NCI-H1436 (cell line): ENCODE measurements at places on chromosomes 2 and 18.
A peak's percentile ranks its signal among the peaks of the same experiment; 100 is the strongest.

- DNase-seq: no peak
These were observed 13.7 kb upstream of the GAL3ST2 start for GRCh38 chr2:241762933-241763369.

GRCh38 chr2:57330447-57330846, 716.2 kb upstream of the VRK2 start:
- no peak for DNase-seq

GRCh38 chr2:33726415-33726814, 127.3 kb upstream of the FAM98A start:
- no peak for DNase-seq

DNA sequence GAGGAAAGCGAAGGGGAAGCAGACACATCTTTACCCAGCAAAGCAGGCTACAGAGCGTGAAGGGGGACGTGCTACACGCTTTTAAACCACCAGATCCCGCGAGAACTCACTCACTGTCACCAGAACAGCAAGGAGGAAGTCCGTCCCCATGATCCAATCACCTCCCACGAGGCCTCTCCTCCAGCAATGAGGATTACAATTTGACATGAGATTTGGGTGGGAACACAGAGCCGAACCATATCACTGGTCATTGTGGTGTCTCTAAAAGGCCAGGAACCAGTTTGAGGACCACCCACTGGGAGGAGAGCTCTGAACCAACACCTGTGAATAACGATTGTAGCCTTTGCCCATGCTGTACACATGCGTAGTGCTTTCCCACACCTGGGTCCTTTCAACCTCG, 116.6 kb upstream of the FAM136A start:
- DNase-seq: no peak

DNA sequence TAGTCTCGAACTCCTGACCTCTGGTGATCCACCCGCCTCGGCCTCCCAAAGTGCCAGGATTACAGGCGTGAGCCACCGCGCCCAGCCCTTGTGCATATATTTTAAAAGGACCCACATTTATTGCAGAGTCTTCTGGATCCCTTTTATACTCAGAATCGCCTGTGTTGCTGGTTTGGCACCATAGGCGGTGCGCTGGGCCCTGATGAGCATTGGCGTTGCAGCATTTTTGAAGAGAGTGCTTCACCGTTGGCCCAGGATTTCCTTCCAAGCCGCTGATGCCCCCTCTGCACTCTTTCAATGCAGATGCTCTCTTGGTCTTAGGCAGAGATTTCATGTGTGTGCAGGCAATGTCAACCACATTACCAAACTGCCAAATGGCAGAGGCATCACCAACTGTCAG, 13.5 kb upstream of the TFCP2L1 start:
- no peak for DNase-seq

DNA sequence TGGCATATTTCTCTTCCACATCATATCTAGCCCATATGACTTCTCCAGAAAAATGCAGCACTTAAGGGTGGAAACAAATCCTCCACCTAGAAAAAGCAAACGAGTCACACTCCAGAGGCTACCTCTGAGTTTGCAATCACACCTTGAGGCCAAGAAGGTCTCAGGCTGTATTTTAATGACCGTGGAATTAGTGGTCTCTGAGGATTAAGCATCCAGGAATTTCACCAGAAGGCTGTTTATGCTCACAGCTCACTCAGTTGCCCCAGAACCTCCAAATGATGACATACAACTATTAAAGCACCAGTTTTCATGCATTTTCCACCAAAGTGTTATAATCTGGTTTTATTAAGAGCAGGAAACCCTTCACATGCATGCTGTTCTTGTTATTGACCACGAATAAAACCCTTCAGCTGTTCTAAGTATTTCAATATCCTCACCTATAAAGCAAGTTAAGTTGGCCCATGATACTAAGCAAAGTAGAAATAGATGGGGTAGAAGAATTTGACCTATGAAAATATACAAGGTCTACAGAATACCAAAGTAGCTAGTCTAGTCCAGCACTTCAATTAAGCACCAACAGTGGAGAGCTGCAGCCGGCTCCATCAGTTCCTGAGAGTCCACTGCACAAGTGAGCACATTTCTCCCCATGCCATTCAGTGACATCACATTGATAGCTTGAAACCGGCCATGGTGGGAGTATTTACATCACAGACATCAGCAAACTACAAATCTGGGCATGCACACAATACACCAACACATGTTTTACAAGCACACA, 39.5 kb upstream of the SLC14A1 start:
- no peak for DNase-seq

DNA sequence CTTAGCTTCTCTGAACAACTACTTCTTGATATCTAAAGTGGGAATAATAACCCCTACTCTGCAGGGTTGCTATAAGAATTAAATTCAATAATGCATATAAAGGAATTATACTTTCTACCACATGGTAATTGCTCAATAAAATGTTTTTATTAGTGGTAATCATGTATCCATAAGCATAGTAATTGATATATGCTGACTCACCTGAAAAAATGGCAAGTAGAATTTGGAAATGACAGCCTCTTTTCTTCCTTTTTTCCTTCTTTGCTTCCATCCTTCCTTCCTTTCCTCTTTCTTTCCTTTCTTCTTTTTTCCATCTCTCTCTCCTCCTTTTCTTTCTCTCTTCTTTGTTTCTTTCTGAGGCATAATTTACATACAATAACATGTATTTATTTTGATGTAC, 65.3 kb downstream of the DPP10 start:
- DNase-seq: no peak

- no peak for DNase-seq
These were observed 197.0 kb downstream of the STK39 start for GRCh38 chr2:168050377-168050776.

GRCh38 chr2:26900831-26901321, 52.9 kb downstream of the DPYSL5 start:
- DNase-seq: peak; percentile 42

GRCh38 chr2:177265824-177266817, 1.6 kb upstream of the NFE2L2 start:
- DNase-seq: no peak

GRCh38 chr2:114259389-114259788, 183.1 kb upstream of the DPP10 start:
- DNase-seq: no peak

- DNase-seq: no peak
These were observed 90.6 kb upstream of the WDR75 start for GRCh38 chr2:189350540-189351209.

GRCh38 chr18:13256444-13257305, 38.1 kb downstream of the LDLRAD4 start:
- peak; percentile 45 for DNase-seq

GRCh38 chr2:42060718-42061619, 13.1 kb downstream of the PKDCC start:
- DNase-seq: no peak

GRCh38 chr2:75222527-75222926, 23.2 kb upstream of the TACR1 start:
- DNase-seq: no peak

- no peak for DNase-seq
These were observed 27.2 kb upstream of the SATB2 start for GRCh38 chr2:199484927-199485326.

GRCh38 chr18:8197499-8197898, 411.7 kb upstream of the RAB12 start:
- no peak for DNase-seq

DNA sequence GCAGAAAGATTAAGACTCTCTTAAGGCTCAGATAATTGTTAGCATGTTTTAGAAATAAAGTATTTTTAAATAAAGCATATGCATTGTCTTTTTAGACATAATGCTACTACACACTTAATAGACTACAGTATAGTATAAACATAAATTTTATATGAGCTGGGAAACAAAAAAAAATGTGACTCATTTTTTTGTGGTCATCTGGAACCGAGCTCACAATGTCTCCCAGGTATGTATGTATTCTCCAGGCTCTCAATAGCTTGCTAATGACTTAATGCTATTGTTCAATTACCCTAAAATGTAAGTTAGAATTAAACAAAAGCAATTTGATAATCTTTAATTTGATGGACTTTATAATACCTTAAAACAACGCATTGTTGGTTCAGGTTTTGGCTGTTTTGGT, 167.2 kb downstream of the NUP35 start:
- no peak for DNase-seq

DNA sequence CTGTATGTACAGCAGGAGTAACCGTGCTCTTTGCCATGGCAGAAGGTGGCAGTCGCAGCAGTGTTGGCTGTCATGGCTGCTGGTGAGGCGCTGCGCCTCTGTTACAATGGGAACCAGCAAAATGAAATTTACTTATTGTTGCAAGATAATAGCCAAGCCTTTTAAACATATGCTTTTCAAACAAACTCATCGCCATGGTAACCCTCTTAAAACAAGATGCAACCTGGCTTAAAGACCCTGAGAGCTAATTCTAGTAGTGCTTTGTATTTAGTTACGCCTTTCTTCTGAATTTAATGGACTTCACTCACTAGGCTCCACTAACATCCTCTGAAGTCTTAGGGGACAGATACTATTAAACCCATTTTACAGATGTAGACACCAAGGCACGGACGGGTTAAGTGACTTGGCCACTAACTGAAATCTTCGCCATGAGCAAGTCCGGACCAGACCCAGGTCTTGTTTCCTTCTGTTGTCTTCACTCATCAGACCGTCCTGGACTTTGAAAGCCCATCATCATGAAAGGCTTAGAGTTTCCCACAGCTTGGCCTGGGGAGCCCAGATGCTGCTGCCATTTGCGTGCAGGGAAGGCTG, 111.6 kb upstream of the ODC1 start:
- DNase-seq: no peak

- DNase-seq: no peak
These were observed 25.2 kb upstream of the CDH20 start for GRCh38 chr18:61308004-61308403.

GRCh38 chr2:39689272-39689841, 23.6 kb downstream of the TMEM178A start:
- peak; percentile 30 for DNase-seq

DNA sequence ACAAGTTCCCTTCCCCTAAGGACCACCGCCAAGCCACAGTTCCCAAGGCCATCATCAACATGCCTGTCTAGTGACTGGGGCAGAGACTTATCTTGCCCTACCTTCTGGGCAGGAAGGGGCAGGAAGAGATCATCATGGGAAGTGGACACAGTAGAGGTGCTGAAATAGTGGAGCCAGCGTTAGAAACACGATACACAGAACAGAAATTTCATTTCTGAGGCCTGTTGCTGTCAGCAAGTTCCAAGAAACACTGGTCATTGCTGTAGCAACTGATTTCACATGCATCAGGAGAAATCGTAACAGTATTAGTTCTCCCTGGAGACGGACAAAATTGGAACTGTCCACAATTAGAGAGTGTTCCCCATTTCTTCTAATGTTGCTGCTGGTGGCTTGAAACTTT, 83.0 kb downstream of the COLEC12 start:
- no peak for DNase-seq

- no peak for DNase-seq
These were observed 110.5 kb downstream of the ZFP36L2 start for GRCh38 chr2:43115881-43116280.

DNA sequence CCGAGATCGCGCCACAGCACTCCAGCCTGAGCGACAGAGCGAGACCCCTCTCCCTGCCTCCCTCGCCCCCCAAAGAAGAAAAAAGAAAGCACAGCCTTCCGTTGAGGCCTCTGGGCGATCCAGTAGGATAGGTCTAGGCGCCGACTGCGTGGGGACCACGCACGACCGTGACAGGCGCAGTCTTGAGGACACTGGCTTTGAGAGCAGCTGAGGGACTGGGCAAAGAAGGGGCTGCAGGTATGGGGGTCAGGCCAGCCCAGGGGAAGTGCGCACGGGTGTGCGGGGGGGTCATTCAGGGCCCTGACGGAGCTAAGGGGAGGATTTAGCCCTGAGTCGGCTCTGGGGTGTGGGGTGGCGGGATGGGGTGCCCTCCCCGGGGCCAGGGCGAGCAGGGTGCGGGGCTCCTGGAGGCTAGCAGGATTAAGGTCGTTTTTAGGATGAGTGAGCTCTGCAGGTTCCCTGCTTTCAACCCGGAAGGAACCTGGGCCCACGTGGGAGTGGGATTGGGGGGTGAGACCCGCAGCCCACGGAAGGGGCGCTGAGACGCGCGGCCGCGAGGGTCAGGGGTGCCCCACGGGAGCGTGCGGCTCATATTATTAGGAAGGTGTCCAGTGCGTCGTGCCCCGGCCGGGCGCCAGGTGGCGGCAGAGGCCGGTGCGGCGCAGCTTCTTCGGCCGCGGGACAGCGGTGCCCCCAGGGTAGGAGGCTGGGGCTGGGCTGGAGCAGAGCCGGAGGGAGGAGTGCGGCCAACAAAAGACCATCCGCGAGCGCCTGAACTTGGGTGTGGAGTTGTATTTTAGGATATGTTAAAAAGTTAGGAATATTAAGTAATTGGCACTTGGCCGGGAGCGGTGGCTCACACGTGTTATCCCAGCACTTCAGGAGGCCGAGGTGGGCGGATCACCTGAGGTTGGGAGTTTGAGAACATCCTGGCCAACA, 20.5 kb upstream of the ZNF236 start:
- peak; percentile 43 for DNase-seq

DNA sequence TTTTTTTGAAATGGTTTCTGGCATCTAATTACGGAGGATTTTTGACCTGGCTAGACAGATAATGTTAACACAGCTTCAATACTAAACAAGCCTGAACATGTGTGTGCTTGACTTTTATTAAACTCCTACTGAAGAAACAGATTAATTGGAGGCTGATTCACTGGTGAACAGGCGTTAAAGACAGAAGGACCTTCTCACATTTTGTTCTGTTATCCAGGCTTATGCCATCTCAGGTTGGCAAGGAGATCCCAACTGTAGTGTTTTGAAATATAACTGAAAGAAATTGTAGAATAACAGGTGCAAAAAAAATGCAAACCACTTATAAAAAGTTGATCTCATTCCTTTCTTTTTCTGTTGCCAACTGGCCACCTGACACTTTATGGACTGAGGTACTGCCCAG, 269.6 kb downstream of the ARHGAP15 start:
- no peak for DNase-seq

DNA sequence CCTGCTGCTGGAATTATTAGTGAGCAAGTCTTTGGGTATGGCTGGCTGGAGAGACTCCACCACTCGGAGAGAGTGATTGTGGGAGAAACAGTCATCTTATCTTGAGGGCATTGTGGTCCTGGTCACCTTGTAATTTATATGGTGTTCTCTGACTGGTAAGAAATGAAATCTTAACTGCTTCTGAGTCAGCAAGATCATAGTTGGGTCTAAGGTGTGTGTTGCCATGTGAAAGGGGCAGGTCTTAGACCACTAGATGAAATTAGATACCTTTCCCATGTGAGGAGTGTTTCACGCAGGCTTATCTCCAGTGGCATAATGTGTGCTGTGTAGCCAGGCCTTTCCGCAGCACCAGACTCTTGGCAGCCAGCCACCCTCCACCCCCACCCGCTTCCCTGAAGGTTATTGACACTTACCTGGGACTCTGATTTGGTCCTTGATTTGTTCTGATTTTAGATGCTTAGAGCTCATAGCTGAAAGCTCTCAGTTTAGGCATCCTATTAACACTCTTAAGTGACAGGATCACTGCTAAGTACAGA, 7.7 kb downstream of the MAPRE3 start:
- DNase-seq: peak; percentile 26

DNA sequence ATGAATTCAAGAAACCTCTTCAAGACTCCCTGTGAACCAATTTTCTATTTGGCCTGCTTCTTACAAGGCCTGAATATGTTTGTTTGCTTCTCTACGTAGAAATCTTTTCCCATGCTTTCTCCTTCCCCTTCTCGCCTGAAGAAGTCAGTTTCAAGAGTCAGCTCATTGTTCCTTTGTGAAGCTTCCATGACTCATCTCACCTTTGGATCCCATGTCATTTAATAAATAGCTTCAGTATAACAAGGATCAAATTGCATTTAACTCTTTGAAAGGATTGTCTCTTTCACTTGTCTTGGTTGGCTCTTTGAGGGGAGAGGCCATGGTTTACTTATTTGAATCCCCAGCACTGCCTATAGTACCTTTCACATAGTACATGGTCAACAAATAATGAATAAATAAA, 28.4 kb downstream of the CPS1 start:
- DNase-seq: no peak
